Fibroblast of mammary gland (primary cell): ENCODE measurements at places on chromosomes 6 and 20.

DNA sequence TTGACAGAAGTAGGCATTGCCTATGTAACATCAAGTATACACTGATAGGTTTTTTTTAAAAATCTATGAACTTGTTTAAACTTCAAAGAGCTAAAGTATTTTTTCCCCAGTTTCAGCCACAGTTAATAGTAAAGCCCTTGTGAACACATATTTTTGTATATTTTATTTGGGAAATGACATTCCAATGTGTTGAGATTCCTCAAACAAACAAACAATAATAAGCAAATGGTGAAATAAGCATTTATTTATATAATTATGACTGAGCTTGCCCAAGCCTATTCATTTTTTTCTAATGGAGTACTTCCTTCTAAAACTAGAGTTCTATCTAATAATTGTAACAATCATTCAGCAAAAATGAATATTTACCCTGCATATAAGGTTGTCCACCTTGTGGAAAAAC, 12.5 kb downstream of the SYCP2 start:
- no peak for DNase-seq

DNA sequence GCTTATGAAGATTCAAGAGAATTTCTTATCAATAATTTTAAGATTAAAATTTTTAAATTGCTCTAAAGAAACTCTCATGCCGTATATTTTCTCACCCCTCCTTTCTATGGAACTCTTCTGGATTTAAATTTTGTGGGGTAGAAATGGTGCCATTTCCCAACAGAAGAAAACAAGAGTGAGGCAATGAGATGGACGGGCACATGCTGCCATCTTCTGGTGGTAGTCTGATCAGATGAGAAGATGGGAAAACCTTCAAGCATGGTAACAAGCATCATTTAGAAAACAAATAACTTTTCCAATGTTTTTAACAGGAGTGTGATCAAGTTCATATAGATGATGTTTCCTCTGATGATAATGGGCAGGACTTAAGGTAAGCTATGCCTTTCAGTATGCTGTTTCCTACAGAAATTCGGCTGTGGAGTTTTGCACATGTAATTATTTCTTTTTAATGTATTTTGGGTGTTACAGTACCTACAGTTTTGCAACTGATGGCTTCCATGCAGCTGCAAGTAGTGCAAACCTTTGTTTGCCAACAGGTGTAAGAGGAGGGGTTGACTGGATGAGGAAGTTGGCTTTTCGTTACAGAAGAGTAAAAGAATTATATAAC, 271.4 kb downstream of the EYA4 start:
- DNase-seq, result peak; percentile 64

DNA sequence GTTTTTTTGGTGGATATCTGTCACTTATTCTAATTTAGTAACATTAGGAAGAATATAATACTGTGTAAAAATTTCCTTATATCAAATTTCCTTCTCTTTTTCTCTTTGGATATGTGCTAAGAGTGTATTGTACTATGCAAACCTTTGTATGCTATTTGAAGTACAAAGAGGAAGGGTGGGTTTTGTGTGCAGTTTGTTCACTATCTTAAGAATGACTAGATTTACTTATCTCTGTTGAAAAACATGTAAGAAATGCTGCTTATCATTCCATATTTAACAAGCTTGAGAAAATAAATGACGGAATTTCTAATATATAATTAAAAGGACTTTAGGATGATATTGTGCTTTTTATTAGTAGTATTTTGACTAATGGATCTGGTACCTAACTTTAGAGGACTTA, 13.1 kb downstream of the CD2AP start:
- DNase-seq, result no peak

DNA sequence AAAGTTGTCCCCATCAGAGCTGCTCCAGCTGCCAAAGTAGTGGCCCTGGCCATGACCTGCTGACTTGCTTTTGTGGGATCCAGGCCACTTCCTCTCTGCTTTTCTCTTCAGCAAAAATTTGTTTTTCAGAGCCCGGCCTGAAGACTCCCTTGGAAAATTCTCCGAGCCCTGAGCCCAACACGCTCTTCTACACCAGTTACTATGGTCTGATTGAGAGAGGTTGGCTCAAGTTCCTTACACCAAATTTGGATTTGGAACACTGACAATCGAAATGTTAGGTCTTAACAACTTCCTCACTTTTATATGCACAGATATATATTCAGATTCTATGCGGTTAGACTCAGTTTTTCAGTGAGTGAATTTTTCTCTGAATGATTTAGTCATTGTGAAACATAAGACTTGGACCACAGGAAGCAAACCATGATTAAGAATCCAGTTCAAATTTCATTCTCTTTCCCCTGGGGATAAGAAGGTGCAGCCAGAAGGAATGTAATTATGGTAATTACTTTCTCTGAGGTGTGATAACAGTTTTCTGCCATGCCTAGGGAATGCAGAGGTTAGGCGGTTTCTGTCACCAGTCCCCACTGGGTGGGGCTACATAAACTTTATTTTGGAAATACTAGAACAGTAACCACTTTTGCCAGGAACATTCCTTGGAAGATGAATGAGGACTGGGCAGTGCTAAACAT, 365.2 kb downstream of the SYNE1 start:
- DNase-seq, result peak; percentile 71
